Muscle of arm (tissue), 14 donors: ENCODE measurements at places on chromosomes 5 and 9. TPM values are rescaled to one million over a fixed set of nuclear protein-coding genes. Genes with fewer than 3 reads are reported as not detected.

The ARSI gene
- 7.5 TPM for polyA plus RNA-seq

The MGAT1 gene
- polyA plus RNA-seq, result not detected

The YIPF5 gene
- not detected for polyA plus RNA-seq

The LCP2 gene
- 6.1 TPM for polyA plus RNA-seq

The KIF27 gene
- polyA plus RNA-seq, result 8.0 TPM

The FGF18 gene
- 19.8 TPM for polyA plus RNA-seq

The MARCHF6 gene
- polyA plus RNA-seq, result 114 TPM

The LRRC70 gene
- not detected for polyA plus RNA-seq

The PCDHA1 gene
- polyA plus RNA-seq, result not detected

The ACTBL2 gene
- not detected for polyA plus RNA-seq

The IQGAP2 gene
- 38.7 TPM for polyA plus RNA-seq

The AHRR gene
- not detected for polyA plus RNA-seq

The TAS2R1 gene
- 0.34 TPM for polyA plus RNA-seq

The CTNND2 gene
- 0.80 TPM for polyA plus RNA-seq

The SV2C gene
- polyA plus RNA-seq, result not detected

The STC2 gene
- 4.2 TPM for polyA plus RNA-seq

The TOPORS gene
- polyA plus RNA-seq, result 24.5 TPM

The PCDHGC4 gene
- 1.9 TPM for polyA plus RNA-seq

The HTR1A gene
- polyA plus RNA-seq, result not detected

The SPATA31E1 gene
- polyA plus RNA-seq, result 0.06 TPM

The SVEP1 gene
- 26.6 TPM for polyA plus RNA-seq

The TTC39B gene
- 2.1 TPM for polyA plus RNA-seq

The APBA1 gene
- polyA plus RNA-seq, result 5.7 TPM

The OLFML2A gene
- polyA plus RNA-seq, result 149 TPM

The HRCT1 gene
- polyA plus RNA-seq, result 0.65 TPM

The JMY gene
- polyA plus RNA-seq, result 6.6 TPM

The PDE6A gene
- polyA plus RNA-seq, result 0.08 TPM

The PCDHGB6 gene
- 2.8 TPM for polyA plus RNA-seq

The CRB2 gene
- 0.11 TPM for polyA plus RNA-seq

The LCN9 gene
- not detected for polyA plus RNA-seq

The HK3 gene
- polyA plus RNA-seq, result not detected

The FLT4 gene
- polyA plus RNA-seq, result not detected

The GABBR2 gene
- 1.2 TPM for polyA plus RNA-seq

The ADAMTS13 gene
- polyA plus RNA-seq, result 7.0 TPM

The TNC gene
- 72.7 TPM for polyA plus RNA-seq
